Immature natural killer cell (primary cell): ENCODE measurements at places on chromosomes 3 and 15.
A peak's percentile ranks its signal among the peaks of the same experiment; 100 is the strongest.

- no peak for DNase-seq
Observed at GRCh38 chr3:36647423-36647853, 116.9 kb downstream of the DCLK3 start.

DNA sequence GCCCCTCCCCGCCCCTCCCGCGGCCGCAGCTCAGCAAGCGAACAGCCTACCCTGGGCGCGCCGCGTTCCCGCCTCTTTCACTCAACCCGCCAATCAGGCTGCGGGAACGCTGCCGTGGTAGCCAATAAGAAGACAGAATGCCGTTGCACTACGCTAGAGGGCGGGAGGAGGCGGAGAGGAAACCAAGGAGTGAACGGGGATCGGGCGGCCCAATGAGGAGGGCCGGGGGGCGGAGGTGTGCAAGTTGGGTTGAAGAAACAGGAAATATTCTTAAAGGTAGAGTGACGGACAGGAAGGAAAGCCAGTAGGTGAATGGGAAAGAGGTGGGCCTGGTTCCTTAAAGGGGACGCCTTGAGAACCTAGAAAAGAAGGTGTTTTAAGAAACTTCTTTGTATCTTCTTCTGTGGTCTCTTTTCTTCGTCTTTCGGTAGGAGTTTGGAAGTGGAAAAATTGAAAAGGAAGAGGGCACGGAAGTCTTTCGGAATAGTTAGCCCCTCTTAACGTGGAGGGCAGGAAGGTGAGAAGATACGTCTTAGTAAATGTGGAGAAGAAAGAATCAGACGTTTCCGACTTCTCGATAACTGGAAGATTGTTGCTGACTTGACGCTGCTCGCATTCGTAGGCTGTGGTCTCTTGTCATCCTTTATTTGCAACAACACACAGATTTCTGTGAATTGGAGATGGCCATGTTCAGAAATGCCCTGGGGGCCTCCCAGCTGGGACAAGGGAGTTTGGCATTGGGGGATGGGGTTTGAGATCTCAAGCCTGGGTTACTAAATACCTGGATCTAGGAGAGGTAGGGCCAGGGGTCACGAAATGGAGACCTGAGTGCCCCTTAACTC, 437 bp upstream of the USF3 start:
- peak; percentile 99 for DNase-seq

DNA sequence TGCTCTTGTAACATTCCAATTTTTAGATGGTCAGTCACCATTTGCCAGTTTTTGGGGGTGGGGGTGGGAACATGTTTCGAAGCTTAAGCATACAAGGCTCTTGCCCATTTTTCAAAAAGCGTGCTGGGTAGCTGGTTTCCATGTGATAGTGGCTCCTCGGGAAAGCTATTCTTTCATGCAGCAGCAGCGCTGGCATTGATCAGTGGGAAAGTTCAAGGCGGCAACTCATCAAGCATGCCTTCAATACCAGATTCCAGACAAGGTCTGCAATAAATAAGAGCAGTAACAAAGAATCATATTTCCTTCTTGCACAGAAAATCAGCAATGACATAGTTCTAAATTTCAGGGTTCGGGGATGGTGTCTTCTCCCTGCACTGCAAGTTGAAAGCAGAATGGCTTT, 133.5 kb upstream of the ONECUT1 start:
- DNase-seq, result no peak

DNA sequence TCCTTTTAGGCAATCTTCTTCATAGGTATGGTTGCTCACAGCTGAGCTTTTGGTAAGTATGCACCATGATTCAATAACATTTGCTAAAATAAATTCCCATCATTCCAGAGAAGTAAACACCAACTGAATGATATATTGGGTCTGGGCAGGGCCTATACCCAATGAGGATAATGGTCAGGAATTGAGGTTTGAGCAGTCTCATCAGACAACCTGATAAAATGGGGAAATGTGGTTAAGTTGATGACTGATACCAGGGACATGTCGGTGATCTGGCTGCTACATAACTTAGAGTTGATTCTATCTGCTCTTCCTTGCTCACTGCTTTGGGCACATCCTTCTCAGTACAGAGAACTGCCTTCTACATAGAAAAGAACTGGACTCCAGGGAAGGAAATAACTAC, 92.9 kb downstream of the GPR156 start:
- no peak for DNase-seq

GRCh38 chr3:147937341-147937740, 528.2 kb downstream of the ZIC1 start:
- DNase-seq, result no peak

DNA sequence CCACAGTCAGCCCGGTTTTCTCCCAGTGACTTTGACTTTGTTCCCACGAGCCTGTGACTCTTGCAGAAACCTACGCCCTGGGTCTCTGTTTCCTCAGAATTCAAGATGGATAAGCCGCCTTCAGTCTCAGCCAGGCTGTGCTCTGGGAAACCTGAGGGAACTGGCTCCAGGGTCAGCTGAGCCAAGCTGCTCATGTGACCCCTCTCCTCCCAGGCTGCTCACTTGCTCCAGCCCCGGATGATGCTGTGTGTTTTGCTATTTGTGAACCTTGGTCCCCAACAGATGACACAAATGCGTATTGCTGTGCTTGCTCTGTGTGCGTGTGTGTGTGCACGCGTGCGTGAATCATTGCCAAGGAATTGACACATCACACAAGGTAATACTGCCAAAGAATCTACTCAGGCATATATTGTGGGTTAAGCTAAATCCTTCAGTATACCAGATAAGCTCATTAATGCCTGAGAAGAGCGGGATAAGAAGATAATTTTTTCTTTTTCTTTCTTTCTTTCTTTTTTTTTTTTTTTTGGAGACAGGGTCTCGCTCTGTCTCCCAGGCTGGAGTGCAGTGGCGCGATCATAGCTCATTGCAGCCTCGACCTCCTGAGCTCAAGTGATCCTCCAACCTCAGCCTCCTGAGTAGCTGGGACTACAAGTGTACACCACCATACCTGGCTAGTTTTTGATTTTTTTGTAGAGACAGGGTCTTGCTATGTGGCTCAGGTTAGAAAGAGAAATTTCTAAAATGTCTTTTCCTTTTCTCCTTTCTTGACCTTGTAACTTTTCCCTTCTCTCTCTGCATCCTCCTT, 29.2 kb upstream of the UMPS start:
- DNase-seq, result no peak
